ENCODE measurements at places on chromosomes 7 and 10.

DNA sequence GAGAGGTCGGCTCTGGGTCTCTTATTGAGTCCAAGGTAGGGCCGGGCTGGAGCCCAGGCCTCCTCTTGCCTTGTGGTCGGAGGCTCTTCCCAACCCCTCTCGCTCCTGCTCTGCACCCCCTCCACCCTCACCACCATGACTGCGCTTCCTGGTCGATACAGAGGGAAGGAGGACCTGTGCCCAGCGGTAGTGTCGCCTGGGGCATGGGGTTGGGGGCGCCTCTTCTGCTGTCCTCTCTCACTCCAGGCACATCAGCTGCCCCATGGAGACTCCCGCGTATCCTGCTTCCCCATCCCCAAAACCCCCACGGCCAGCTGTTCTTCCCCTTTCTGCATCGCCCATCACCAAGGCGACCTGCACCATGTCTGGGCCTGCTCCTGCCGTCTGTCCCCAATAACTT, 44.4 kb downstream of the TMEM270 start:
- no peak for DNase-seq

GRCh38 chr10:90930971-90931871, 10.3 kb upstream of the ANKRD1 start:
- DNase-seq, result no peak

GRCh38 chr10:5698062-5698461, 13.4 kb downstream of the TASOR2 start:
- DNase-seq, result peak; percentile 9

DNA sequence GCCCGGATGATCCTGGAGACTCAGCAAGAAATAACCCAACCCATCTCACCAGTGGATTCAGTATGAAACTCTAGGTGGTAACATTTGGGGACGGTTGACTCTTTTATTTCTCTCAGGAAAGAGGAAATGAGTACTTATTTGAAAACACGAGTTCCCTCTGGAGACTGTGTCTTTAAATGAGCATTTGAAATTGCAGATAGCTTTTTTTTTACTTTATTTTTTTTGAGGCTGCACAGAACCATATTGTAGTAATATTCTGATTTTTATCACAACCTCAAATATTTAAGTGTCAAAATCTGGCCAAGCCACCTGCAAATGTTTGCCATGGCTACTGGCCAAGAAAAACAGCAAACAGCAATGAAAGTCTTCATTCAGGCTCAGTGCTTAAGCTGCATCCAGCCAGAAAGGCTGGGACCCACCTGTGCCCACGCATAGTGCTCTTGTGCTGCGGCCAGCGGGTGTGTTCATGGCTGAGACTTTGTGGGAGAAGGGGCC, 160.8 kb downstream of the CREB5 start:
- no peak for DNase-seq

GRCh38 chr7:64180989-64181388, 26.0 kb upstream of the ZNF735 start:
- DNase-seq, result peak; percentile 1

DNA sequence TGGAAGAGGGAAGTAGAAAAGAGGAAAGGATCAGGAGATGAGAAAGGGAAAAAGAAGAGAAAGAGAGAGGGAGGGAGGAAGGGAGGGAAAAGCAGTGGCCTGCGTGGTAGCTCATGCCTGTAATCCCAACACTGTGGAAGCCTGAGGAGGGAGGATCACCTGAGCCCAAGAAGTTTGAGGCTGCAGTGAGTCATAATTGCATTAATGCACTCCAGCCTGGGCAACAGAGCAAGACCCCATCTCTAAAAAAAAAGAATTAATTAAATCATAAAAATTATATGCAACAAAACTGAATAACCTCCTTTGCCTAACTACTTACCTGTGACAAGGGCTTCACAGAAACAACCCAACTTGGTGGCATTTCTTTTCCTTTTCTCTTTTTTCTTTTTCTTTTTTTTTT, 107.9 kb upstream of the SFMBT2 start:
- DNase-seq, result no peak

GRCh38 chr7:142796001-142796500, 25.3 kb downstream of the PRSS2 start:
- DNase-seq, result no peak

DNA sequence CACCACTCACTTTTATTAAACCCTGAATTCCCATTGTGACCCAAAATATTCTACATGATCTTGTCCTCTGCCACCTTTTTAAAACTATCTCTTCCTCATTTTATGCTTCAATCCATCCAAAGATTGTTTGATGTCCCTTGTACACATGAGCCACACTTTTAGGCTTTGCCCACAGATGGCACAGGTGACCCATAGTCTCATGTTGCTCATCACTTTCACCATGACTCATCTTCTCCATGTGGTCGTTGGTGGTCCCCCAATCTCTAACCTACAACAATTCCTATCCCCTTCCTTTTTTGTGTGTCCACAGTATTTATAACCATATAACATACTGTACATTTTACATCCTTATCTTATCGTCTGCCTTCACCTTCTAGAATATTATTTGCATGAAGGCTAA, 271.5 kb upstream of the ZWINT start:
- no peak for DNase-seq

DNA sequence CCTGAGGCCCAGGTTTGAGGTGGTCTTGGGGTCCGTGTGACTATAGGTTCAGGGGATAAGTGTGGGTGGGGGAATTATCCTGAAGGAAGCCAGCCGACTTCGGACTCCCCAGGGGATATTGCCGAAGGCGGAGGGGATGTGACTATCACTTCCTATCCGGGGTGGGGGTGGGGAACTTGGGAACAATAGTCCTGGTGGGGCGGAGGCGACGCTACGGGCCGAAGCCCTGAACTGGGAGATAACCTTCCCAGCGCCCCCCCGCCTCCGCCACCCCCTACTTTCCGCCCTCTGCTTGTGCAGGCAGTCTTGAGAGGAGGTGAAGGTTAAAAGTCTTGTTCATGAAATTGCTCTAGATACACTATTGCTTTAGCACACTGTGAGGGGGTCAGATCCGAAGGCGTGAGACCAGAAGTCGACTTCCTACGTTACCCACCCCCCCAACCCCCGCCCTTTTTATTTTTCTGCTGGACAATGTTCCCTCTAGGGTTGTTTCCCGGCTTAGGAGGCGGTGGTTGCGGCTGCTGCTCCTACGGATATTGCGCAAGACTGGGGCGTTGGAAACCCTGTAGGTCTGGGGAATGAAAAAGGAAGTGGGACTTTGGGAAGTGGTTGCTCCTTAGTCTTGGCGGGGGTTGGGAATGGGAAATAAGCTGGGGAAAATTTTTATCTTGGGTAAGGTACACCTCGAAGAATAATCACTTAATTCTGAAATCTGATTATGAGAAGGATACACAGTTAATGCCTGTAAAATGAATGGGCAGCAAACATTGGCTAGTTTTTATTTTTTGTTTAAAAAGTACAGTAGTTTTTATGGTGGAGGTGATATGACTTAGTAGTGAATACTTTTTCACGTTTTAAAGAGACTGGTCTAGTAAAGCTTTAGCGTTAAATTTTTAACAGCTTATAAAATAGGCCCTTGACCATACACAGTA, 1.5 kb downstream of the PTPN12 start:
- peak; percentile 66 for DNase-seq

DNA sequence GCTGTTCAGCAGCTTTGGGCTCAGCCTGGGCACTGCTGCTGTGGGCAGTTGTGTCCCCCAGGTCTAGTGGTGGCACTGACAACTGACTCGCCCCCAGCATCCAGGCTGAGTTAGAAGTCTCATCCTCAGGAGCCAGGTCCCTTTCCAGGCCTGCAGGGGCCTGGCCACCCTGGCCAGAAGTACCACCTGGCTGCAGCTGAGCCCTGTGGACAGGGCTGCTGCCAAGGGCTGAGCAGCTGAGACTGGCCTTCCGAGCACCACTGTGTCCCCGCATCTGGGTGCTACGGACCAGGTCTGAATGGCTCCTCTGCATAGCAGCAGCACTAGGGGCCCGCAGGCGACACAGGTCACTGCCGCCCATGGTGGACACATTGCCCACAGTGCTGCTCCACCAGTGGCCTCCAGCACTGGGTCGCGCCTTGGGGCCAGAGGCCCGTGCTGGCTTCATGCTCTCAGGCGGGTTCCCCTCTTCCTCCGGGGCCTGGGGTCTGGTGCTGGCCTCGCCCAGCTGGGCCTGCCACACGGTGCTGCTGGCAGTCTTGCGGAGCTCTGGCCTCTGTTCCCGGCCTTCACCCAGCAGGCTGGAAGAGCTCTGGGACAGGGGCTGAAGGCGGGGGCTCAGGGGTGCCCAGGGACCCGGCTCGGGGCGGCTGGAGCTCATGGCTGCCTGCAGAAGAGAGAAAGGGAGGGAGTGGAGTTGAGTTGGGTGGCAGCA, 6.2 kb downstream of the GPRIN2 start:
- no peak for DNase-seq

GRCh38 chr7:84271543-84271942, 77.0 kb upstream of the SEMA3A start:
- DNase-seq, result no peak

Measured in erythroblast (primary cell).